ENCODE measurements at places on chromosomes 11 and 22. TPM values are rescaled to one million over a fixed set of nuclear protein-coding genes. Genes with fewer than 3 reads are reported as not detected.

GRCh38 chr11:119157063-119157462, 8.2 kb downstream of the ABCG4 start:
- H3K4me3 ChIP-seq = no peak overlapping the region
- peak; percentile 44 for DNase-seq
- H3K27me3 ChIP-seq = no peaks in the 10 kb centered on the region
- H3K4me1 ChIP-seq = peaks cover 6% of the 10 kb centered on the region
- H3K36me3 ChIP-seq = no peaks in the 10 kb centered on the region

- no peak overlapping the region for H3K27ac ChIP-seq
- H3K4me1 ChIP-seq = no peaks in the 10 kb centered on the region
- no peaks in the 10 kb centered on the region for H3K36me3 ChIP-seq
- H3K4me3 ChIP-seq = no peak overlapping the region
- no peaks in the 10 kb centered on the region for H3K27me3 ChIP-seq
These were observed 7.1 kb upstream of the PPFIA1 start for GRCh38 chr11:70263363-70263762.

GRCh38 chr11:119172513-119172912, 4.0 kb downstream of the NLRX1 start:
- no peaks in the 10 kb centered on the region for H3K36me3 ChIP-seq
- H3K27me3 ChIP-seq = no peaks in the 10 kb centered on the region
- DNase-seq = no peak
- H3K4me1 ChIP-seq = peaks cover 9% of the 10 kb centered on the region
- H3K27ac ChIP-seq = no peak overlapping the region
- no peak overlapping the region for H3K4me3 ChIP-seq

DNA sequence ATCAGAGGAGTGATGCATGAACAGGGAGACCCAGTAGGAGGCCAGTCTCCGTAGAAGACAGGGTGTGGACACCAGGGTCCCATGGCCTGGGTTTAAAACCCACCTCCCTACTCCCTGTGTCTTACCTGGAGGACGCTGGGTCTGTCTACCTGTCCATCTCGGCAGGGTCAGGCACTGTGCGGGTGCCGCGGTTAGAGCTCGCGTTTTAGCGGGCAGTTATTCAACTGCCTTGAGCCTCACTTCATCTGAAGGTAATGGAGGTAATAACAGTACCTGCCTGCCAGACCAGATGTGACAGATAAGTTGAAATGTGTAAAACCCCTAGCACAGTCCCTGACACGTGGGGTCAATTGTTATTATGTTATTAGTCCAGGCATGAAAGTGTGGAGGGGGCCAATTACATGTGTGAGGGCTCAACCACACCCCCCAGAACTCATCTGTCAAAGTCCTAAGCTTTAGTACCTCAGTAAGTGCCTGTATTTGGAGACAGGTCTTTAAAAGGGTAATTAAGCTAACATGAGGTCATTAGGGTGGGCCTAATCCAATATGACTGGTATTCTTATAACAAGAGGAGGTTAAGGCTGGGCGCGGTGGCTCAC, 8.1 kb upstream of the UPK3A start:
- DNase-seq = no peak
- H3K4me1 ChIP-seq = peaks cover 20% of the 10 kb centered on the region
- no peak overlapping the region for H3K27ac ChIP-seq
- no peak overlapping the region for H3K4me3 ChIP-seq
- no peaks in the 10 kb centered on the region for H3K27me3 ChIP-seq
- H3K36me3 ChIP-seq = no peaks in the 10 kb centered on the region

The OVCH2 gene
- not detected for total RNA-seq

The EIF4ENIF1 gene
- total RNA-seq = 20.0 TPM

The ZNF215 gene
- 2.3 TPM for total RNA-seq

- H3K27ac ChIP-seq = no peak overlapping the region
- no peak for DNase-seq
- no peaks in the 10 kb centered on the region for H3K4me1 ChIP-seq
- no peaks in the 10 kb centered on the region for H3K27me3 ChIP-seq
- no peak overlapping the region for H3K4me3 ChIP-seq
These were observed 235.9 kb downstream of the CNTN5 start for GRCh38 chr11:99256614-99257013.

DNA sequence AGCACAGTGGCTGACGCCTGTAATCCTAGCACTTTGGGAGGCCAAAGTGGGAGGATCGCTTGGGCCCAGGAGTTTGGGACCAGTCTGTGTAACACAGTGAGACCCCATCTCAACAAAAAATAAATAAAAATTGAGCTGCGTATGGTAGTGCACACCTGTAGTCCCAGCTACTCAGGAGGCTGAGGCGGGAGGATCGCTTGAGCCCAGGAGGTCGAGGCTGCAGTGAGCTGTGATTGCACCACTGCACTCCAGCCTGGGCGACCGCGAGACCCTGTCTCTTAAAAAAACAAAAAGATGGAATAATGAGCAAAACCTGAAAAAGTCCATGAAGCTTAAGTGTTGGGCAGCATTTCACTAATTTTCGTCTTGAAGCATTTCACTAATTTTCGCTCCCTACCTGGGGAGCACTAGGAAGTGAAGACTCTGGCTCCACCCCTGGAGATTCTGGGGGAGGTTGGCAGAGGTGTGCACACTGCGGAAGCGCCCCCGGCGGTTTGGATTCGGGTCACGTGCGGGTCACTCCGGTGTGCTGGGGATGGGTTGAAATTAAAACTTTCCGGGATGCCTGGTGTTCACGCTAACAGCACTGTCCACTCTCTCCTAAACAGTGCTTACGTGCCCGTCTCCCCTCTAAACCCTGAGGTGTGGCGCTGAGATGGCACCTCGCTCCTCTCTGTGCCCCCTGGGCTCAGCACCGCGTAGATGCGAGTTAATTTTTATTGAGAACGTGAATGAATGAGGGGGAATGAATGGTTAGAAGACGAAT, 906 bp upstream of the NAA40 start:
- peaks cover 18% of the 10 kb centered on the region for H3K4me1 ChIP-seq
- no peaks in the 10 kb centered on the region for H3K27me3 ChIP-seq
- no peak overlapping the region for H3K27ac ChIP-seq

The GSTT2B gene
- total RNA-seq = 0.93 TPM

DNA sequence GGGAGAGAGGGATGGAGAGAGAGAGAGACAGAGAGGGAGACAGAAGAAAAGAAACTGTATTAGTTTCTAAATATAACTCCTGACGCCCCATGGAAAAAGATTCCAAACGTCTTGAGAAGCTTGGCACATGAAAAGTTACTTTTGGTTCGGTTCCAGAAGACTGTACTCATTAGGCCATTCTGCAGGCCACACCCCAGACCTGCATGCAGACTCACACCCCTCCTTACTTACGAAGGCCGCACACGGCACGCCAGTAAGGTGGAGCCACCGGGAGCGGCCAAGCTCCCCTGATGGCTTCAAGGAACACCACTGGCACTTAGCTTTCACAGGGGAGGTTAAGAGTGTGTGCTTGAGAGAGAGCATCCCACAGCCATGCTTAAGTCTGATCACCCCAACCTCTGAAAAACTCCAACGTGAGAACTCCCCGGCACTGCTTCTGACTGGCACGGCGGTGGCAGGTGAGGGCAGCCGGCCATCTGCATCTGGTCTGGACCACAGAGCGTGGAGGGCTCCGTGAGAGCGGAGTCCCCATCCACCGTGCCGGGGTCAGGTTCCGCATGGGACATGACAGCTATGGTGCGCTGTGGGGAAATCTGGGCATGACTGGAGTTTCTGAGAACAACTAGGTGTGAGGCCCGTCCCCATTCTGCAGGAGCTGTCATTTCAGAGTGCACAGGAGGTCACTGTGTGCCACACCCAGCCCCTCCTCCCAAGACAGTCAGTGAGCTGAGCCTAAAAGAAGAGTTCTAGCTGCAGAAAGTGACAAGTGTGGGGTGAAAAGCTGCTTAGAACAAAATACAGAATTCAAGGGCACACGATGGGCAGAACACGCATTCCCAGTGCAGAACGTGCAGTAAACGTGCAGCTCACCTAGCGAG, 62.4 kb downstream of the MYH9 start:
- H3K4me1 ChIP-seq = peaks cover 80% of the 10 kb centered on the region
- no peaks in the 10 kb centered on the region for H3K27me3 ChIP-seq
- DNase-seq = peak; percentile 84
- H3K4me3 ChIP-seq = no peak overlapping the region
- peaks cover 25% of the 10 kb centered on the region for H3K36me3 ChIP-seq
- peak overlapping the region; percentile 98 for H3K27ac ChIP-seq

The SMDT1 gene
- total RNA-seq = 18.7 TPM

DNA sequence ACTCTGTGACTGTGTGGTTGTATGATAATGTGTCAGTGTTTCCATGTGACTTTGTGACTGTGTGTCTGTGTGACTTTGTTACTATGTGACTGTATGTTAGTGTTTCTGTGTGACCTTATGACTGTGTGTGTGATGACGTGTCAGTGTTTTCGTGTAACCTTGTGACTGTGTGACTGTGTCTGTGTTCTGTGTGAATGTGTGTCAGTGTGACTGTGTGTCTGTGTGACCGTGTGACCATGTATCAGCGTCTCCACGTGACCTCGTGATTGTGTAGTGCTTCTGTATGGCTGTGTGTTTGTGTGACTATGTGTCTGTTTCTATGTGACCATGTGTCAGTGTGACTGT, 9.5 kb upstream of the PKNOX2 start:
- no peaks in the 10 kb centered on the region for H3K4me1 ChIP-seq
- DNase-seq = no peak
- no peak overlapping the region for H3K4me3 ChIP-seq

DNA sequence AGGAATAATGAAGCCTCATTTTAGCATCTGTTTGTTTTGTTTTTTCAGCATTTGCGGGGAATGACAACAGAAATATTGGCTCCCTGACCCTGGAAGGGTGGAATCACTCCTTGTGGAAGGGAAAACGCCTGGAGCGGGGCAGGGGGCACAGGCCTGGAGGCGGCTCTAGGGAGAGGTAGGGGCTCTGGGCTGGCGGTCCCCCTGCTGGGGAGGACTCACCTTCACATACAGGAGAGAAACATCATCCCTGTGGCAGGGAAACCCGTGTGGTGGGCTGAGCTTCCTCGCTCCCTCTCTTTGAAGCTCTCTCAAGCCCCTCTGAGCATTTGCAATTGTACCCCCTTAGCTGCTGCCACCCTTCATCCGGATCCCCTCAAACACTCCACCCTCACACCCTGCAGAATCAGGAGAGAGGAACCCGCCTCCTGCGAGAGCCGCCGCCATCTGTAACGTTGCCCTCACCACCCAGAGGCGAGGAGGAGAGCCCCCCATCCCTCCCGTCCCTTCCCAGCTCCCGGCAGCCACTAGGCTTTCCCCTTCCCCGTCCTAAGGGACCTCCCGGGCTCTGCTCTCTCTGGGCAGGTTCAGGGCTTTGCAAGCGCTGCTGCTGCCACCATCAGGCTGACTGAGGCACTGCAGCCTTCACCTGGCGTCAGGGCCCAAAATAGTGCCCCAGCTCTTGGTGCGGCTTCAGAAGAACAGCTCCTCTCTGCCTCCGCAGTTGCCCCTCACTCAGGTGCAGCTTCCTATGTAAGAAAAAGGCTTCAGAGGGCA, 10.4 kb downstream of the KIRREL3 start:
- H3K36me3 ChIP-seq = no peaks in the 10 kb centered on the region
- H3K27ac ChIP-seq = no peak overlapping the region
- H3K4me1 ChIP-seq = no peaks in the 10 kb centered on the region
- H3K4me3 ChIP-seq = no peak overlapping the region

All from thyroid gland (tissue), 4 donors.